GM19239 (cell line): ENCODE measurements at places on chromosomes 16 and 17.

- DNase-seq: no peak
These were observed 903.8 kb upstream of the RBFOX1 start for GRCh38 chr16:6428861-6429260.

DNA sequence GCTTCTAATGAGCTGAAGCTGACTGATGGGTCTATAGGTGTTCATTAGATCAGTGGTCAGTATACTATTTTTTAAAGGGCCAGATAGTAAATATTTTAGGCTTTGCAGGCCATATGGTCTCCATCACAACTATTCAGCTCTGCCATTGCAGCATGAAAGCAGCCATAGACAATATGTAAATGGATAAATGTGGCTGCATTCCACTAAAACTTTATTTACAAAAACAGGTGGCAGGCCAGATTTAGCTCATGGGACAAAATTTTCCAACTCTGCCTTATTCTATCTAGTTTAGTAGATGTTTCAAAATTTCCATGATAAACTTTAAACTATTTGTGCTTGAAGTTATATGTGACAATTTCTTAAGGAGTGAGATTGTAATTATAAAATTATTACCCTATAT is 339.3 kb downstream of the ABCC12 start:
- no peak for DNase-seq

GRCh38 chr16:56093055-56093454 is 98.2 kb upstream of the GNAO1 start:
- no peak for DNase-seq

DNA sequence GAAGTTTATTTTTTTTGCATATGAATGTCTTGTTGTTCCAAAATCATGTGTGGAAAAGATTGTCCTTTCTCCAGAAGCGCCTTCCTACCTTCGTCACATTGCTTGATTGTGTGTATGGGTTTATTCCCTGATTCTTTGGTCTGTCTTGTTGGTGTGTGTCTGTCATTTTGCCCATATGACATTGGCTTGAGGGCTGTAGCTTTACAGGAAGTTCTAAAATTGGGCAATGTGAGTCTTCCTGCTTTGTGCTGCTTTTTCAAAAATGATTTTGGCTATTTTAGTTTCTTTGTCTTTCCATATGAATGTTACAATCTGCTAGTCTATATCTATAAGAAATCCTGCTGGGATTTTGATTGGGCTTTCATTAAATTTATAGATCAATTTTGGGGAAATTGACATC is 217.2 kb downstream of the SNX29 start:
- no peak for DNase-seq

- no peak for DNase-seq
These were observed 33.8 kb downstream of the MPRIP start for GRCh38 chr17:17076066-17076465.

GRCh38 chr16:1060416-1061340 is 11.9 kb upstream of the SSTR5 start:
- DNase-seq: no peak

DNA sequence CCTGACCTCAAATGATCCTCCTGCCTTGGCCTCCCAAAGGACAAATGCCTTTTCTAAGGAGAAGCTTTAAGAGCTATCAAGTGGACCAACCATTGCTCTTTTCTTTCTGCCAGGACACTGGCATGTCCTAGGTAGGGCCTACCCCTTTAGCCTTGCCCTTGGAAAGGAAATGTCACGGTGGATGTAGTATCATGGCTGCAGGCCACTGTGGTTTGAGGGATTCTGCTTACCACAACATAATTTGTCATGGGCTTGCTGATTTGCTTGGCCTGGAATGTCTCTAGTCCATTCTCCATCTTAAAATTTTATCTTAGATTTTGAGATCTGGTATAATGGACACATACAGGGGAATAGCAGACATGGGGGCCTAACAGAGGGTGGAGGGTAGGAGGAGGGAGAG is 6.0 kb downstream of the KRT20 start:
- no peak for DNase-seq

DNA sequence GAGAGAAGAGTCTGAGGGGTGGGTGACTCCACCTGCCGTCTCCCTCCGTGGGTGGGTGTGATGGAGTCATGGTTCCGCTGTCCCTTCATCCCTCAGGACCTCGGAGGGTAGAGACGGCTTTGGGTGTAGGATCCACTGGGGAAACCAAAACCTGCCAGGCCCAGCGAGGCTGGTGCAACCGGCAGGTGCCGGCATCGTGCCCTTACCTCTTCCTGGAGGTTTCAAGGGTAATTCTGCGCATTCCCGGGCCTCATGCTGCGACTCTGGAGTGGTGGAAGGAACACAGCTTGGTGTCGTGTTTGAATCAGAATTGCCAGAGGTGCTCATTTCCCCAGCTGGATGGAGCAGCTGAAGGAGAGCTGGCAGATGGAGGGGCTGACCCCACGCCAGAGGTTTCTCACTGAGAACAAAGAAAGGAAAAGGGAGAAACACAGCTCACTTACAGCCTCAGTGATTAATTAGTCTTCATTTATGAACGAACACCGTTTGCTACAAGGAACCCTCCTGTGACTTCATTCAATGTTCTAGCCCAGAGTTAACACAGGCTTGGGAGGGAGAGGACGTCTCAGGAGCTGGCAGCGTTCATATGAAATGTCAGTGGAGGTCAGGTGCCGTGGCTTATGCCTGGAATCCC is 16.3 kb upstream of the ATP2A3 start:
- no peak for DNase-seq

- DNase-seq: no peak
These were observed 241.9 kb downstream of the SLC39A11 start for GRCh38 chr17:72850410-72851118.
